ENCODE measurements at places on chromosomes 11 and 22.

- no peak for DNase-seq
- no peaks in the 10 kb centered on the region for H3K36me3 ChIP-seq
- peaks cover 5% of the 10 kb centered on the region for H3K4me1 ChIP-seq
- H3K4me3 ChIP-seq = no peak overlapping the region
- no peak overlapping the region for H3K27ac ChIP-seq
These were observed 52.5 kb upstream of the SUSD2 start for GRCh38 chr22:24128631-24129262.

GRCh38 chr11:57647960-57648800 lies 1.5 kb downstream of the YPEL4 start:
- DNase-seq = no peak
- H3K4me3 ChIP-seq = no peak overlapping the region
- H3K27ac ChIP-seq = no peak overlapping the region
- peaks cover 23% of the 10 kb centered on the region for H3K4me1 ChIP-seq
- no peaks in the 10 kb centered on the region for H3K36me3 ChIP-seq

GRCh38 chr11:133070791-133071190 lies 461.5 kb downstream of the OPCML start:
- DNase-seq = no peak
- no peaks in the 10 kb centered on the region for H3K27me3 ChIP-seq
- H3K4me1 ChIP-seq = no peaks in the 10 kb centered on the region
- H3K36me3 ChIP-seq = no peaks in the 10 kb centered on the region

DNA sequence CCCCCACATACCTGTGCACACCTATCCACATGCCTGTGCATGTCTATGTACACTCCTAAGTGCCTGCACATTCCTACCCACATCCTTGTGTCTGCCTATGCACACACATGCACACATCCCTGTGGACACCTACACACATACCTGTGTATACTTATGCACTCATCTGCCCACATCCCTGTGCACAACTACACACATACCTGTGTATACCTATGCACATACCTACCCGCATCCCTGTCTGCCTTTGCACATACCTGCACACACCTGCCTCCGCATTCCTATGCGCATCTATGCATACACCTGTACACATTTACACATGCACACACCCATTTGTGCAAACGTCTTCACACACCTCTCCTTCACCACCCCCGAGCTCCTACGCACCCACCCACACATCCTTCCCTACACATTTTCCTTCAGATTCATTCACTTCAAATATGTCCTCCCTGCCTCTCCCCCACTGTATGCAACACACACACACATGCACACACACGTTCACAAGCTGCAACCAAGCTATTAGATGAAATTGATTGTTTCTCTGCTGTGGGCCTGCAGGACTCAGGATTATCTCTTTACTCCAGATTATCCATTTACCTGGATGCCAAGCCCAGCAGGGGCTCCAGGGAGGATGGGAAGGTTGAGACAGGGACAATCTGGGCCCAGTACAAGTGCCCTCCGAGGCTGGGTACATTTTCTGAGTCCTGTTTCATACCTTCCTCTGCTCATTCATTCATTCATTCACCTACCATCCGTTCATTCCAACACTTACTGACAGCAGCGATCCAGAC lies 53.2 kb downstream of the TSPAN18 start:
- H3K27ac ChIP-seq = no peak overlapping the region
- no peaks in the 10 kb centered on the region for H3K4me1 ChIP-seq
- H3K4me3 ChIP-seq = no peak overlapping the region
- H3K27me3 ChIP-seq = peaks cover 17% of the 10 kb centered on the region
- no peak for DNase-seq
- H3K36me3 ChIP-seq = no peaks in the 10 kb centered on the region

- no peak overlapping the region for H3K4me3 ChIP-seq
- no peak for DNase-seq
These were observed 496.7 kb upstream of the ARHGAP42 start for GRCh38 chr11:100190395-100190794.

DNA sequence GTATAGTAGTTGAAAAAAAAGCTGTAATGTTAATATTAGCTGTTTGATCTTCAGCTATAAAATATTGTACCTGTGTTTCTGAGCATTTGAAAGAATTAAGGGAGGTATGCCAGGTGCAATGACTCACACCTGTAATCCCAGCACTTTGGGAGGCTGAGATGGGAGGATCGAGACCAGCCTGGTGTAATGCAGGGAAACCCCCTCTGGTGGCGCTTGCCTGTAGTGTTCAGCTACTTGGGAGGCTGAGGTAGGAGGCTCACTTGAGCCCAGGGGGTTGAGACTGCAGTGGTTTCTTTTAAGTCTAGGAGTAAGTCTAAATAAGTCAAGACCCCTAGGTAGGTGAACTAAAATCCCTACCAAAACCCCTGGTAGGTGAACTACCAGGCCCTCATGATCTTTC lies 37.1 kb downstream of the TAF1D start:
- no peak for DNase-seq
- H3K4me1 ChIP-seq = no peaks in the 10 kb centered on the region
- no peak overlapping the region for H3K27ac ChIP-seq
- peaks cover 3% of the 10 kb centered on the region for H3K36me3 ChIP-seq
- no peak overlapping the region for H3K4me3 ChIP-seq
- H3K27me3 ChIP-seq = no peaks in the 10 kb centered on the region

GRCh38 chr22:39996732-39997131 lies 2.0 kb downstream of the FAM83F start:
- H3K27ac ChIP-seq = no peak overlapping the region
- no peak overlapping the region for H3K4me3 ChIP-seq
- no peaks in the 10 kb centered on the region for H3K36me3 ChIP-seq
- peaks cover 9% of the 10 kb centered on the region for H3K27me3 ChIP-seq

DNA sequence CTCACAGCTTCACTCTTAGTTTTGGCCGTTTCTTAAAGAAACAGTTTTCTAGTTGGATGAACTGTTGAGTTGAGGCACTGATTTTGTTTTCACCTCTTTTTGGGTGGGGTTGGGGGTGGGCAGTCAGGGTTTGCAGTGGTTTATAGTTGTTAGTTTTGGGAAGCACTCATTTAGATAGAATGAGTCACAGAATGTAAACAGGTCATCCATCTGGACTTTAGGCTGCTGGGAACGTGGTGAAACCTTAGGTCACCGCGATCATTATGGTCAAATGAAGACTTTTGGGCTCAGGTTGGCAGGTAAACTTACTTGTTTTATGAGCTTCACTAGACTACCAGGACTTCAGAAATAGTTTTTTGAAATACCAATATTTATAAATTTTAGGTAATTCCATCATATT lies 48.4 kb downstream of the CSTPP1 start:
- H3K4me1 ChIP-seq = no peaks in the 10 kb centered on the region
- no peak overlapping the region for H3K4me3 ChIP-seq
- H3K27me3 ChIP-seq = no peaks in the 10 kb centered on the region
- peak; percentile 20 for DNase-seq
- H3K27ac ChIP-seq = no peak overlapping the region

DNA sequence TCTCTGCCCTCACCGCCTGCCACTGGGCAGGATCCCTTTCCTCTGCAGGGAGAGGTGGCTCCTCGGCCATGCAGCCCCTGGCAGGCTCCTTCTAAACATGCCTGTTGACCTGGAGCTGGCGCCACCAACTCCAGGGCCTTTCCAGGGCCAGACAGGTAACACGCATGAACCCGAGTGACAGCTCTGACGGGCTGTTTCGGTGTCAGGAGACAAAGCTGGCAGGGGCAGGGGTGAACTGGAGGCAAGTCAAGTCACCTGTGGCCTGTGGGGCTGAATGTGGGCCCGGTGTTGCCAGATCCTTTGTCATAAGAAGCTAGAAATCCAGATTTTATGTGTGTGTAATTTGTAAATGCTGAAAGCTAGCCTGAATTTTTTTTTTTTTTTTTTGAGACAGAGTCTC lies 11.3 kb downstream of the C22orf23 start:
- H3K27me3 ChIP-seq = no peaks in the 10 kb centered on the region
- no peaks in the 10 kb centered on the region for H3K4me1 ChIP-seq
- no peak overlapping the region for H3K4me3 ChIP-seq
- H3K36me3 ChIP-seq = peaks cover 15% of the 10 kb centered on the region
- no peak overlapping the region for H3K27ac ChIP-seq

DNA sequence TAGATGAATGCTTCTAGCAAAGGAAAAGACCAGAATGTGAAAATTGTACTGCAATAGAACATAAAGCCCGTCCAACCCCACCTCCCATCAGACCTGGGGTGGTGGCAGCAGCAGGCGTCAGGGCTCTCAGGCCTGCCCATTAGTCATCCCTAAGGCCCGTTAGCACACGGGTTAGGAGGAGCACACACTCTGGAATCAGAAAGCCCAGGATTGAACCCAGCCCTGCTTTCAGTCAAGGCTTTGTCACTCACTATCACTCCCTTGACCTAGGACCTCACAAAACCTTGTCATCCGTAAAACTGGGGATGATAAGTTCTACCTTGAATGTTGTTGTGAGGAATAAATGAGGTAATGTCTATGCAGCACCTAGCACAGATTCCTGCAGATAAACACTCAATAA lies 26.9 kb downstream of the MICAL3 start:
- H3K4me1 ChIP-seq = no peaks in the 10 kb centered on the region
- no peaks in the 10 kb centered on the region for H3K27me3 ChIP-seq
- no peak overlapping the region for H3K4me3 ChIP-seq
- H3K27ac ChIP-seq = no peak overlapping the region
- H3K36me3 ChIP-seq = peaks cover 1% of the 10 kb centered on the region
- peak; percentile 57 for DNase-seq

GRCh38 chr22:43479962-43480361 lies 68.1 kb downstream of the MPPED1 start:
- H3K27me3 ChIP-seq = no peaks in the 10 kb centered on the region
- no peak for DNase-seq
- H3K4me1 ChIP-seq = no peaks in the 10 kb centered on the region
- H3K4me3 ChIP-seq = no peak overlapping the region
- H3K36me3 ChIP-seq = no peaks in the 10 kb centered on the region
- H3K27ac ChIP-seq = no peak overlapping the region

DNA sequence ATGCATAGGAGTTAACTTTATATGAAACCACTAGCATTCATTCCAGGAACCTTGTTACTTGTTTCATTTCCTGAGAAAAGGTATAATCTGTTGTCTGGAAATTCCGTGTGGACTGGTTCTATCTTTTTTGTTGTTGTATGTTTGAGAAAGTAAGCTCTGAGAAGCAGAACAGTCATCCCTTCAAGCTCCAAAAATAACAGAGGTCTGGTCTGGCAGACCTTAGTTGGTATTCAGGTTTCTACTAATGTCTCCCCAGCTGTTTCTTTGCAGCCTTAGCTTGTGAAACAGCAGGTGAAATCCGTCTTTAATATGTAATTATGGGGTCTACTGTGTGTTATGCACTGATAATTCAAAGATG lies 2.4 kb downstream of the RNF121 start:
- H3K4me3 ChIP-seq = no peak overlapping the region
- no peak for DNase-seq
- no peaks in the 10 kb centered on the region for H3K36me3 ChIP-seq
- H3K27me3 ChIP-seq = no peaks in the 10 kb centered on the region

DNA sequence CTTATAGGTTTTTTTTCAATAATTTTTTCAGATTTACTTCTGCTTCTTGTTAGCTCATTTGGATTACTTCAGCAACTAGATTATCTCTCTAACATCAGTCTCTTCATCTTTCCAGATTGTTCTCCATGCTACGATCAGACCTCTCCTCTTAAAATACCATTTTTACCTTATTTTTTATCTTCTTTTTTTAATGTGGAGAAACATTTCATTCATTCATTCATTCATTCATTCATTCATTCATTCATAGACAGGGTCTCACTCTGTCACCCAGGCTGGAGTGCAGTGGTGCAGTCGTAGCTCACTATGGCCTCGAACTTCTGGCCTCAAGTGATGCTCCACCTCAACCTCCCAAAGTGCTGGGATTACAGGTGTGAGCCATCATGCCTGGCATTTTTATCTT lies 189.4 kb downstream of the UVRAG start:
- no peaks in the 10 kb centered on the region for H3K36me3 ChIP-seq
- H3K4me3 ChIP-seq = no peak overlapping the region
- H3K4me1 ChIP-seq = peaks cover 7% of the 10 kb centered on the region
- H3K27ac ChIP-seq = no peak overlapping the region
- H3K27me3 ChIP-seq = no peaks in the 10 kb centered on the region

DNA sequence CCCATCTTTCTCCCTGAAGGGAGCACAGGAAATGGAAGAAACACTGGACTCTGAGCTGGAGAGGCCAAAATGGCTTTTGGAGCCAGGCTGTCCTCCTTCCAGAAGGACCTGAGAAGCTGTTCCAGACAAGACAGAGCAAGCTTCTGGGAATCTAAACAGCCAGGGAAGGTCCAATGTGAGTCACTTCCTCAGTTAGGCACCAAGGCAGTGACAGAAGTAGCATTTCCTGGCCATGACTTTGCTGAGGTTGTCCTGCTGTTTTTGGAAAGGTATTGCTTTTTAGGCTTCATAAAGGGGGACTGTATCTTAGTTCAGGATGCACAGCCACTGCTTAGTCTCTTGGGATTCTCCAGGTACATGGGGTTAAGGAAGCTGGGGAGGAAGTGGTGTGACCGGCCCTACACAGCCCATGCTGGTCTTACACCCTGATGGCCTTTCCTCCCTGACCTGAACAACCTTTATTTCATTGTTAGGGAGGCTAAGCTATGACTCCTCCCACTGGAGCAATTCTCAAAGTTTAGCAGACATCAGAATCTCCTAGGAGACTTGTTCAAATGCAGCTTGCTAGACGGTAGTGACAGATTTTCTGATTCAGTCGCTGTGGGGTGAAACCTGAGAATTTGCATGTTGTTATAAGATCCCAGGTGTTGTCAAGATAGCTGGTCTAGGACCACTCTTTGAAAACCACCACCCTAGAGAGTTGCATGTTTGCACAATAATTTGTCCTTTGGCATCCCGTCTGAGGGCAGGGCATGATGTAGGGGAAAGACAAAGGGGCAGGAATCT lies 6.8 kb upstream of the INSC start:
- peaks cover 18% of the 10 kb centered on the region for H3K4me1 ChIP-seq
- H3K27ac ChIP-seq = no peak overlapping the region
- H3K36me3 ChIP-seq = no peaks in the 10 kb centered on the region
- H3K4me3 ChIP-seq = no peak overlapping the region

GRCh38 chr11:31640611-31641010 lies 131.0 kb downstream of the ELP4 start:
- no peaks in the 10 kb centered on the region for H3K4me1 ChIP-seq
- DNase-seq = no peak
- H3K27ac ChIP-seq = no peak overlapping the region
- H3K27me3 ChIP-seq = no peaks in the 10 kb centered on the region
- no peaks in the 10 kb centered on the region for H3K36me3 ChIP-seq

- no peaks in the 10 kb centered on the region for H3K36me3 ChIP-seq
- peaks cover 14% of the 10 kb centered on the region for H3K27me3 ChIP-seq
- no peak overlapping the region for H3K27ac ChIP-seq
- H3K4me3 ChIP-seq = peak overlapping the region; percentile 58
- DNase-seq = no peak
These were observed 778 bp upstream of the PAK1 start for GRCh38 chr11:77474684-77475060.

Data from fibroblast of lung (primary cell).